Osteocyte (in vitro differentiated cells): ENCODE measurements at places on chromosomes 2 and 18. TPM values are rescaled to one million over a fixed set of nuclear protein-coding genes. Genes with fewer than 3 reads are reported as not detected.

GRCh38 chr2:204019572-204020501 lies 83.3 kb downstream of the ICOS start:
- H3K4me3 ChIP-seq = no peak overlapping the region
- no peaks in the 10 kb centered on the region for H3K36me3 ChIP-seq
- H3K27ac ChIP-seq = no peak overlapping the region
- H3K4me1 ChIP-seq = peaks cover 10% of the 10 kb centered on the region
- no peak for DNase-seq
- peaks cover 6% of the 10 kb centered on the region for H3K27me3 ChIP-seq

GRCh38 chr2:98028101-98028561 lies 32.4 kb upstream of the TMEM131 start:
- H3K27ac ChIP-seq = no peak overlapping the region
- no peak overlapping the region for H3K4me3 ChIP-seq
- no peaks in the 10 kb centered on the region for H3K36me3 ChIP-seq
- H3K4me1 ChIP-seq = no peaks in the 10 kb centered on the region
- peak; percentile 49 for DNase-seq

GRCh38 chr2:38600242-38600891 lies 2.4 kb downstream of the HNRNPLL start:
- no peak for DNase-seq
- H3K27me3 ChIP-seq = no peaks in the 10 kb centered on the region
- H3K4me3 ChIP-seq = peak overlapping the region; percentile 91
- H3K36me3 ChIP-seq = no peaks in the 10 kb centered on the region
- H3K27ac ChIP-seq = peak overlapping the region; percentile 93
- peaks cover 54% of the 10 kb centered on the region for H3K4me1 ChIP-seq

- no peaks in the 10 kb centered on the region for H3K27me3 ChIP-seq
- peaks cover 76% of the 10 kb centered on the region for H3K4me1 ChIP-seq
- DNase-seq = no peak
- H3K36me3 ChIP-seq = no peaks in the 10 kb centered on the region
These were observed 422.8 kb upstream of the ZEB2 start for GRCh38 chr2:144942516-144943256.

- H3K4me1 ChIP-seq = peaks cover 30% of the 10 kb centered on the region
- H3K27ac ChIP-seq = peak overlapping the region; percentile 50
- no peak overlapping the region for H3K4me3 ChIP-seq
These were observed 26.7 kb downstream of the LHCGR start for GRCh38 chr2:48728840-48729239.

GRCh38 chr2:94986392-94986963 lies 39.0 kb upstream of the MAL start:
- no peak for DNase-seq
- no peaks in the 10 kb centered on the region for H3K4me1 ChIP-seq
- H3K27ac ChIP-seq = no peak overlapping the region

DNA sequence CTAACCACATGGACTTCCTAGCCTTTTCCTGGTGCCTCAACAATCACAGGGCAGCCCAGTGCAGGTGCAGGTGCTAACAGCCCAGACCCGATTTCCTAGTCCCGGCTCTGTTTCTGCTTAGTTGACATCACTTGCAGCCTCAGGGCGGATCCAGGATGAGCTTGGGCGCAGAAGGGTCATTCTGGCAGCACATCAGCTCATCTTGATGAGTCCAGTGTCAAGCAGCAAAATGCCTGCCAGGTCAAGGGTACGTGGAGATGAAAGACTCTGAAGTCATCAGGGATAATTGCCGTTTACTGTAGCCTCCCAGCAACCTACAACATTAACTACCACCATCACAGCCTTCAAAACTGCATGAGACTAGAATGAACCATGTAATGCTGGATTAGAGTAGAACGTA lies 39.4 kb upstream of the EFHD1 start:
- H3K27ac ChIP-seq = no peak overlapping the region
- no peaks in the 10 kb centered on the region for H3K36me3 ChIP-seq
- DNase-seq = no peak
- no peak overlapping the region for H3K4me3 ChIP-seq
- H3K27me3 ChIP-seq = peaks cover 2% of the 10 kb centered on the region

DNA sequence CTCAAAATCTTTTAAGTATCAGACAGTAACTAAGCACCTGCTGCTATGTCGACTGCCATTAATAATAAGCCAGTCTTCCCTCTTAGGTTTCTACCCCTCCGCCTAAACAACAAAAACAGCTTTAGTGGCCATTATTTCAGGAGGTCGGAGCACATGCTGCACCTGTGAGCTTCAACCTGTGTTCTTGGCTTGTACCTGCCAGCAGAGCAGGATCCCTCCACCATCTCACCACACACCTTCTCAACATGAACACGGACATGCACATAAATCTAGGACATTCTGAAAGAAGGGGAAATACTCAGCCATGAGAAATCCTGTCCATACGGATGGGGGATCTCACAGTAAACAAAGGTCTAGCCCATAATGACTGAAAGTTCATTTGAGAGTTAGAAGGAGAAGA lies 3.7 kb downstream of the CYB5A start:
- no peaks in the 10 kb centered on the region for H3K27me3 ChIP-seq
- H3K27ac ChIP-seq = no peak overlapping the region
- no peaks in the 10 kb centered on the region for H3K36me3 ChIP-seq
- no peak overlapping the region for H3K4me3 ChIP-seq

GRCh38 chr18:50090370-50091312 lies 104.3 kb downstream of the MYO5B start:
- no peak overlapping the region for H3K4me3 ChIP-seq
- H3K27me3 ChIP-seq = peaks cover 2% of the 10 kb centered on the region
- DNase-seq = no peak
- no peaks in the 10 kb centered on the region for H3K4me1 ChIP-seq

DNA sequence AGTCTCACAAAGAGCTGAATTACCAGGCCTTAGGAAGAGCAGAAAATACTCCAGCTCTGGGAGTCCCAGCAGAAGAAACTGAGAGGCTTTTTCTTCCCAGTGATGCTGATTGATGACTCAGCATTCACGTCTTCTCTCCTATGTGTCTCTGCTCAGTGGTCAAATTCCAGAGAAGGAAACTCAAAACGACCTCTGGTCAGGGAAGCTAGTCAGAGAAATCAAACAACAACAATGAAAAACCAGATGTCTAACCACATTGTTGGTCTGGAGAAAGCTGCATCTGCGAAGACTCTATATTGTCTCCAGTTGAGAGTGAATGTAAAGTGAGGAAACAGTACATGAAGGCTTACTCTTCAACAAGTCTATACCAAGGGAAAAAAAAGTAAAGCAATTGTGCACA lies 28.6 kb upstream of the CERS6 start:
- no peak overlapping the region for H3K4me3 ChIP-seq
- no peaks in the 10 kb centered on the region for H3K36me3 ChIP-seq
- no peak for DNase-seq
- peaks cover 51% of the 10 kb centered on the region for H3K4me1 ChIP-seq
- peak overlapping the region; percentile 75 for H3K27ac ChIP-seq

DNA sequence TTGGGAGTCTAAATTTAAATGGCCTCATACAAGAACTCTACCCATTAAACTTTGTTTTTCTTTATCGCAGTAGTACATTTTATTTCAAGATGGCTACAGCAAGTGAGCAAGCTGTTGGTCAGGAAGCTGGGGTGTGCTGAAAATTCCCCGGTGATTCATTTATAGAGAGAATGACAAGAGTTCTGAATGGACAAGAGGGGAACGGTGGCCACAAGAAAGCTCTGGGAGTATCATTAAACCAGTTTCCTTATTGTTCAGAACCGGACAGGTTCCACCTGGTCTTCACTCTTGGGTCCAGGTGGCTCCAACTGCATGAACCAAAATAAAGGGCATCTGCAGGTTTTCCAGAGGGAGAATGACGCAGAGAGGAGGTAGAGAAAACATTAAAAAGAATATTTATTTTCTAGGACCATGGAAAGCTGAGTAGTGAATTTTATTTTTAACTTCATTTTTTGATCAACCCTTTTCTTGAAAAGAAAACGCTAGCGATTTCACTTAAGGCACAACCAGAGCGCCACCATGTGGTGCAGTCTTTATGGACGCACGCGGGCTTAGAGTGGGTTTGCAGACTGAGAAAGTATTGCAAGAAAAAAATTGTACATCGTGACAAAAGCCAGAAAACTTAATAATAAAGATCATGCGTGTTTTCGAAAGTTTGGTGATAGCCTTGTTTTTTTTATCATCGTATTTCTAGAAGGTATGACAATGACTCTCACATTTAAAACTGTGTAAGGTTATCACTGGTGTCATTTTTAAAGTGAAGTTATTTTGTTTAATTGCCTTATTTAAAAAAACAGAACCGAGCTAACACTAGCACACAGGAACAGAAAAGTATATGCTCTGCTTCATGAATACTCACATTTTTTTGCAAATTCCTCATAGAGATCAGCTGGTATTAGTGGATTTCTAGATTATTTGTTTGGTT lies 97.9 kb upstream of the NOL4 start:
- peaks cover 5% of the 10 kb centered on the region for H3K36me3 ChIP-seq

- no peak for DNase-seq
- H3K4me3 ChIP-seq = no peak overlapping the region
- no peaks in the 10 kb centered on the region for H3K4me1 ChIP-seq
- no peaks in the 10 kb centered on the region for H3K36me3 ChIP-seq
These were observed 297.8 kb downstream of the DLGAP1 start for GRCh38 chr18:4157352-4157751.

DNA sequence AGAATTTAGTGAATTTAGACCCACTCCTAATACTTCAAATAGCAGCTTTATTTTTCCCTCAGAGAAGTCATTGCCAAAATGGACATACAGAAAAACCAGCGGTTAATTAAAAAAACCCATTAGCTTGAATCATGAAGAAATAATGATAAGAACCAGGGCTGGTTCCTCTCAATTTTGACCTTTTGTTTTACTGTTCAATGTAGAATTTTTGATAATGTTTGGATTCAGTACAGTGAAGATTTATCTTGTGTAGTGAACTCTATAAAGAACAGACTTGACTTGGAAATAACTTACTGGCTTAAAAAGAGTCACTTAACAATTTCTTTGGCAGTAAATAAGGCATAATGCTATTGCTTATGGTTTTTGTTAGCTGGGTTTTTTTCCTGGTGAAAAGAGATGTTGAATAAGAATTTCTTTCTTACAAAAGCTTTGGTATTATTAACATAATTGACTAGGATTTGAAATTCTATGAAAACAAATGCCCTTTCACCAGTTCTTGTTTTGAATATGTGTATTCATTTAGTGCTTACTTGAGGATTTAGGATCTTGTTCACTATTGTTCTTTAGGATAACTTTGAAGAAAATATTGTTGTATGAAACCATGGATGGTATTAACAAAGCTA lies 73.4 kb upstream of the ITPRID2 start:
- H3K36me3 ChIP-seq = peaks cover under 1% of the 10 kb centered on the region
- H3K4me3 ChIP-seq = no peak overlapping the region
- no peak overlapping the region for H3K27ac ChIP-seq
- H3K4me1 ChIP-seq = peaks cover 18% of the 10 kb centered on the region
- no peaks in the 10 kb centered on the region for H3K27me3 ChIP-seq
- DNase-seq = no peak

GRCh38 chr2:238226698-238227586 lies 12.9 kb downstream of the HES6 start:
- no peak for DNase-seq
- H3K36me3 ChIP-seq = peaks cover 9% of the 10 kb centered on the region
- peaks cover 11% of the 10 kb centered on the region for H3K4me1 ChIP-seq
- no peaks in the 10 kb centered on the region for H3K27me3 ChIP-seq

GRCh38 chr2:111884592-111884964 lies 585 bp upstream of the ANAPC1 start:
- H3K27ac ChIP-seq = peak overlapping the region; percentile 91
- peaks cover 9% of the 10 kb centered on the region for H3K27me3 ChIP-seq
- no peak for DNase-seq
- H3K36me3 ChIP-seq = peaks cover 2% of the 10 kb centered on the region
- H3K4me1 ChIP-seq = peaks cover 13% of the 10 kb centered on the region

DNA sequence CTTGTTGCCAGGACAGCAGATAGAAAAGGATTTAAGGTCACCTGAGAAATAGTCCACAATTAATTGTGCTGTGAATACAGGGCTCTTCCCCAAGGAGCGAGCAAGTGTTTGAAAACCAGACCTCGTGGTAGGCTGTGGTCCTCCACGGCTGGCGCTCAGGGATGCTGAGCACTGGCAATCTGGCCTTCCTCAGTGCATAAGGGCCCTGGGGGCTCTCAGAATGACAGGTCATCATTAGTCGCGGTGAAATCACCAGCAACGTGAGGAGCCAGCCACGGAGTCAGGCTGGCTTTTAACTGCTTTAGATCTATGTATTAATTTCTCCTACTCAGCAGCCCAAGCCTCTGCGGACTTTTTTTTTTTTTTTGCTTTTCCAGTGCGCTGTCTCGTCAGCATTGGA lies 148.5 kb downstream of the FHOD3 start:
- no peak for DNase-seq
- H3K27ac ChIP-seq = no peak overlapping the region
- no peaks in the 10 kb centered on the region for H3K27me3 ChIP-seq
- no peaks in the 10 kb centered on the region for H3K36me3 ChIP-seq
- H3K4me1 ChIP-seq = peaks cover 61% of the 10 kb centered on the region

DNA sequence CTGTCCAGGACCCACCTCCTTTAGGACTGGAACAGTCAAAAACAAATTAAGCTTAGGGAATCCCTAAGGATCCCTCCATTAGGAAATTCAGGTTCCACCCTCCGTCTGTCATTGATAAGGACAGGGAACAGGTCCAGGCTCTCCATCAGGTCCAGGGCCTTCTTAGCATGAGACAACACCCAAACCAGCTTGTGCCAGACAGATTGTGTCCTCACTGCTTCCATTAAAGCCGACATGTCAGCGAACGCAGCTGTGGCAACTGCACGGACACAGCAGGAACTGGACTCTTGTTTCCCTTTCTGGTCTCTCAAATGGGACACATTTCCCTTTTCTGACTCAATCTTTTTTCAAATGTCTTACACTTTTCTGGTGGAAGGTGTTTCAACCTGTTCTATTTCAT lies 81.4 kb downstream of the BCL11A start:
- H3K27ac ChIP-seq = no peak overlapping the region
- DNase-seq = peak; percentile 42
- peaks cover 4% of the 10 kb centered on the region for H3K4me1 ChIP-seq
- H3K36me3 ChIP-seq = no peaks in the 10 kb centered on the region
- H3K27me3 ChIP-seq = no peaks in the 10 kb centered on the region
- no peak overlapping the region for H3K4me3 ChIP-seq

GRCh38 chr2:795531-796041 lies 118.4 kb upstream of the TMEM18 start:
- H3K4me3 ChIP-seq = no peak overlapping the region
- no peak overlapping the region for H3K27ac ChIP-seq
- no peaks in the 10 kb centered on the region for H3K36me3 ChIP-seq

DNA sequence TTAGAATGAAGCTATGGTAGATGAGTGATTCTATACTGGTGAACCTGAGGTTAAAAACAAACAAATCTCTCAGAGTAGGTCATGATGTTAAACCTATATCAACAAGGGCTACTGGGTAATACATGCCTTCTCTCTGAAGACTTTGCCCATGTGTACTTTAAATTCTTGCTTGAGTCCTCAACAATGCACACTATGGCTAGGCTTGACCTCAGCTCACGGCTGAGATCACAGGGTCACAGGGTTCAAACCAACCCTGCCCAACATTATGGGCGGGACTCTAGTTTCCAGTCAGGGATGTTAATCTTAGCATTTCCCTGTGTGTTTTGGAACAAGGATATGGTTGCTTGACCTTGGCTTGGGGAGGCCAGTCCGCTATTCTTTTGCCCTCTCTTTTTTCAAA lies 7.7 kb downstream of the CD28 start:
- no peaks in the 10 kb centered on the region for H3K4me1 ChIP-seq
- H3K27me3 ChIP-seq = peaks cover 2% of the 10 kb centered on the region
- no peak for DNase-seq
- H3K27ac ChIP-seq = no peak overlapping the region

BCL2 gene
- total RNA-seq = 2.5 and 3.2 TPM in 2 replicates

ENOSF1 gene
- total RNA-seq = 22.3 and 25.0 TPM in 2 replicates

UGT1A5 gene
- total RNA-seq = not detected in 2 replicates

MSGN1 gene
- total RNA-seq = not detected in 2 replicates

SLC5A7 gene
- total RNA-seq = not detected in 2 replicates

RNPEPL1 gene
- total RNA-seq = 56.5 and 64.0 TPM in 2 replicates

UGT1A1 gene
- total RNA-seq = not detected in 2 replicates

GDF7 gene
- 9.0 and 10.1 TPM in 2 replicates for total RNA-seq
